Naive thymus-derived CD4-positive, alpha-beta T cell (primary cell): ENCODE measurements at places on chromosomes 16 and 17. TPM values are rescaled to one million over a fixed set of nuclear protein-coding genes. Genes with fewer than 3 reads are reported as not detected.
A peak's percentile ranks its signal among the peaks of the same experiment; 100 is the strongest.

The DHX38 gene
- 46.9 TPM for polyA plus RNA-seq

The KRTAP4-3 gene
- not detected for polyA plus RNA-seq

The ABCA10 gene
- polyA plus RNA-seq: not detected

The FBXO47 gene
- polyA plus RNA-seq: not detected

The NPIPA5 gene
- 2.9 TPM for polyA plus RNA-seq

DNA sequence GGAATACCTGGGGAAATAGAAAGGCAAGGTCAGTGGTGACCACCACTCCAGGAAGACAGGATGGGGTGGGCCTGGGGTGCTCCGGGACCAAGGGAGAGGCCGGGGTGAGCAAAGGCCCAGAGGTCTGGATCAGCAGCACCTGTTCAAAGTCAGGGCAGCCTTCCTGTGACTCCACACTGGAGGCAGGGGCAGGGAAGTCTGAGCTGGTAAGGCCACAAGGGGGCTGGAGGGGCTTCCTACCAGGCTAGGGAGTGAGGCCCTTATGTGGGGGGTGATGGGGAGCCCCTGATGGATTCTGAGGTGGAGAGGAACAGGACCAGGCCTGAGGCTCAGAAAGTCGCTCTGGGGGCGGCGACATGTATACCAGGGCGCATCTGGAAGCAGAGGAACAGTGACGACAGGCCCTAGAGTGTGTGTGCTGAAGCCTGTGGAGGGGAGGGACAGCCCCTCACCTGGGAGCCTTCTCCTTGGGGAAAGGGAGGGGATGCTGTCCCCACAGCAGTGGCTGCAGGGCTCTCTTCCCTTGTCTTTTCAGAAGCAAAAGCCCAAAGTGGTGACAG is 3.7 kb downstream of the C16orf78 start:
- H3K4me1 ChIP-seq: no peaks in the 10 kb centered on the region
- no peaks in the 10 kb centered on the region for H3K27me3 ChIP-seq
- H3K36me3 ChIP-seq: no peaks in the 10 kb centered on the region
- DNase-seq: no peak
- H3K4me3 ChIP-seq: no peak overlapping the region

DNA sequence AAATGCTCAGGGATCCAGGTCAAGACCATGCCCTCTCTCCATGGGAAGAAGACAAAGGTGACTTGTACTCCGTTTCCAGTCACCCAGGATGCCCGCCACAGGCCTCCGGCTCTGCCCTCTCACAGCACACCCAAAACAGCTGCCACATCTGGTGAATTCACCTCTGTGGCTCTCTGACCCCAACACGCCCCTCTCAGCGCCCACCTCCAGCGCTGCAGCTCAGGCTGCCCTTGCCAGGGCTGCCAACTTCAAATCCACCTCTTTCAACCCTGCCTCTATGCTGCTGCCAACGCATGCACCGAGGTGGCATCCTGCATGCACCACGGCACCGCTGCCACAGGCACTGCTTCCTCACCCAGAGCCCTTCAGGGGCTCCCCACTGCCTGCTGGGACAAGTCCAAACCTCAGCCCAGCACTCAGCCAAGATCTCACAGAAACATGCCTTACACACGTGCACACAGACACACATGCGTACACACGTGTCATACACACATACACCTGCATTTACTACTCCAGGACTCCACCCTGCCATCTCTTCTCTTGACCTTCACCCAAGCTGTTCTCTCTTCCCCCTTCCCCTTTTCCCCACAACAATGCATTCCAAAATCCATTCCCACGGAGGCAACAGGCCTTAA is 7.5 kb downstream of the HID1 start:
- H3K4me3 ChIP-seq: no peak overlapping the region
- no peaks in the 10 kb centered on the region for H3K27me3 ChIP-seq
- no peaks in the 10 kb centered on the region for H3K36me3 ChIP-seq
- no peaks in the 10 kb centered on the region for H3K4me1 ChIP-seq
- no peak for DNase-seq

GRCh38 chr17:81519284-81520020 is 6.9 kb upstream of the ACTG1 start:
- no peaks in the 10 kb centered on the region for H3K27me3 ChIP-seq
- DNase-seq: peak; percentile 61
- peak overlapping the region; percentile 51 for H3K4me3 ChIP-seq
- H3K4me1 ChIP-seq: no peaks in the 10 kb centered on the region
- H3K27ac ChIP-seq: peak overlapping the region; percentile 52

- H3K36me3 ChIP-seq: no peaks in the 10 kb centered on the region
- H3K4me1 ChIP-seq: no peaks in the 10 kb centered on the region
- no peaks in the 10 kb centered on the region for H3K27me3 ChIP-seq
- DNase-seq: no peak
- no peak overlapping the region for H3K27ac ChIP-seq
Measured at GRCh38 chr16:65743558-65743957, 621.7 kb upstream of the CDH11 start.

DNA sequence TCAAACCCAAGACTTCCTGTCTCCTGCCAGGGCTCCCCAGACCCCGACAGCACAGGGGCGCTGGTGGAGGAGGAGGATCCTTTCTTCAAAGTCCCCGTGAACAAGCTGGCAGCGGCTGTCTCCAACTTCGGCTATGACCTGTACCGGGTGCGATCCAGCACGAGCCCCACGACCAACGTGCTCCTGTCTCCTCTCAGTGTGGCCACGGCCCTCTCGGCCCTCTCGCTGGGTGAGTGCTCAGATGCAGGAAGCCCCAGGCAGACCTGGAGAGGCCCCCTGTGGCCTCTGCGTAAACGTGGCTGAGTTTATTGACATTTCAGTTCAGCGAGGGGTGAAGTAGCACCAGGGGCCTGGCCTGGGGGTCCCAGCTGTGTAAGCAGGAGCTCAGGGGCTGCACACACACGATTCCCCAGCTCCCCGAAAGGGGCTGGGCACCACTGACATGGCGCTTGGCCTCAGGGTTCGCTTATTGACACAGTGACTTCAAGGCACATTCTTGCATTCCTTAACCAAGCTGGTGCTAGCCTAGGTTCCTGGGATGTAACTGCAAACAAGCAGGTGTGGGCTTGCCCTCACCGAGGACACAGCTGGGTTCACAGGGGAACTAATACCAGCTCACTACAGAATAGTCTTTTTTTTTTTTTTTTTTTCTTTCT is 8.1 kb downstream of the SERPINF1 start:
- peak; percentile 7 for DNase-seq
- no peak overlapping the region for H3K27ac ChIP-seq
- no peak overlapping the region for H3K4me3 ChIP-seq
- H3K36me3 ChIP-seq: no peaks in the 10 kb centered on the region

GRCh38 chr17:265718-266117 is 84.3 kb upstream of the DOC2B start:
- H3K4me3 ChIP-seq: no peak overlapping the region
- H3K4me1 ChIP-seq: no peaks in the 10 kb centered on the region
- H3K36me3 ChIP-seq: no peaks in the 10 kb centered on the region
- no peaks in the 10 kb centered on the region for H3K27me3 ChIP-seq

DNA sequence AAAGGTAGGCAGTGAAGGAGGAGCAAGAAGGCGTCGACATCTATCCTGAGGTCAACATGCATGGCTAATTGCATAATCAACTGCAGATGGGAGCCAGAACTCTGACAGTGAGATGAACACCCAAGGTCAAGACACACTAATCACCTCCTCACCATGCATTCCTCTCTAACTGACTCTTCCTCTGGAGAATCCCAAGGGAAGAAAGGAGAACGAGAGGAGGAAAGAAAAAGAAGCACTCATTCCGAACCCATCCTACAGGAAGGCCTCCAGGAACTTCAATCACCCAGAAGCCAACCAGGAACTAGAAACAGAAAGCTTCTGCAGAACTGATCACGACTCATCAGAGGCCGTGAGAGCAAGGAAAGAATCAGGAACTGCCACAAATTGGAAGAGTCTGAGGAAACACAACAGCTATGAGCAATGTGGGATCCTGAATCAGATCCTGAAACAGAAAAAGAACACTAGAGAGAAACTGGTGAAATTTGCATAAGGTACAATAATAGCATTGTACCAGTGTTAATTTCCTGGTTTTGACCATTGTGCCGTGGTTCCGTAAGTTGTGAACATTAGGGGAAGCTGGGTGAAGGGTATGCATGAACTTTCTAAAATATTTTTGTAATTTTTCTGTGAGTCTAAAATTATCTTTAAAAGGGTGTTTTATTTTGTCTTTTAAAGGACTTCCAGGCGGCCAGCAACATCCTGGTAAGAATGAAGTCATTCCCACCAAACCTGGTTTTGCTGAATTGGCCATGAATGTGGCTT is 10.0 kb upstream of the BEAN1 start:
- no peaks in the 10 kb centered on the region for H3K27me3 ChIP-seq
- H3K4me3 ChIP-seq: no peak overlapping the region
- no peak overlapping the region for H3K27ac ChIP-seq
- no peak for DNase-seq
- no peaks in the 10 kb centered on the region for H3K4me1 ChIP-seq

DNA sequence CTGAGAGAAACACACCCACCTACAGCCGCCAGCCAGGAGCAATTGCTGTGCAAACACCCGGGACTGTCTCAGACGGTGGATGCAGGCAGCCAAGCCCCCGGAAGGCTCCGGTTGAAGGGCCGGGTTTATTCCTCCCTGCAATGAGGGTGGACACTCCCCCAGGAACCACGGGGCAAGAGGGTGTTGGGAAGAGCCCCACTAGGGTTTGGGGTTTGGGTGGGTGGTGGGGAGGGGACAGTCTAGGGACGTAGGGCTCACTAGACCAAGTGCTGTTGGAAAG is 19.2 kb downstream of the JPH3 start:
- no peak overlapping the region for H3K27ac ChIP-seq
- no peak for DNase-seq
- H3K27me3 ChIP-seq: no peaks in the 10 kb centered on the region
- no peak overlapping the region for H3K4me3 ChIP-seq
- no peaks in the 10 kb centered on the region for H3K4me1 ChIP-seq
- no peaks in the 10 kb centered on the region for H3K36me3 ChIP-seq
